ENCODE measurements at places on chromosomes 4 and X. TPM values are rescaled to one million over a fixed set of nuclear protein-coding genes. Genes with fewer than 3 reads are reported as not detected.

NDST3 gene
- 38.4 TPM for total RNA-seq

UGT8 gene
- total RNA-seq, result 0.98 TPM

SLC10A6 gene
- not detected for total RNA-seq

ZFP92 gene
- 0.07 TPM for total RNA-seq

DCHS2 gene
- 97.4 TPM for total RNA-seq

DRD5 gene
- not detected for total RNA-seq

ZAR1 gene
- 0.49 TPM for total RNA-seq

FAT4 gene
- total RNA-seq, result 6.8 TPM

- H3K4me1 ChIP-seq, result no peaks in the 10 kb centered on the region
- no peak for DNase-seq
- no peak overlapping the region for H3K4me3 ChIP-seq
- no peak overlapping the region for H3K27ac ChIP-seq
These were observed 203.4 kb downstream of the ZNF674 start for GRCh38 chrX:46341767-46342322.

DNA sequence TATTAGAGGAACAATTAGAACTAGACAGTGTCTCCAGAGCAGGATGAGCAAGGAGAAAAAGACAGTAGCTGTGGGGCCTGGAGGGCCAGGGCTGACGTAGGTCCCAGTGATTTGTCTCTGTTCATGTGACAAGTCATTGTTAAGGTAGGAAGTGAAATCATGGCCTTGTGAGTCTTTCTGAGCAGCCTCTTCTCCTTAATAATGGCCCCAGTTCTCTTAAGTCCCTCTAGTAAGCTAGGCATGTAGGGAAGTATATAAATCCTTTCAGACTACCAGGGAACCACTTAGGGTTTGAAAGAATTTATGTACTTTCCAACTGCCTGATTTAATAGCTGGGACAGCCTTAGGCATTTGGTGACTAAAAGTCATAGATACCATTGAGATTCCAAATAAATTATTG, 133.0 kb downstream of the KLHL8 start:
- H3K36me3 ChIP-seq, result no peaks in the 10 kb centered on the region
- no peak overlapping the region for H3K27ac ChIP-seq
- no peak for DNase-seq
- no peaks in the 10 kb centered on the region for H3K27me3 ChIP-seq

- H3K4me1 ChIP-seq, result no peaks in the 10 kb centered on the region
- DNase-seq, result no peak
These were observed 17.8 kb upstream of the EDNRA start for GRCh38 chr4:147463065-147463464.

DNA sequence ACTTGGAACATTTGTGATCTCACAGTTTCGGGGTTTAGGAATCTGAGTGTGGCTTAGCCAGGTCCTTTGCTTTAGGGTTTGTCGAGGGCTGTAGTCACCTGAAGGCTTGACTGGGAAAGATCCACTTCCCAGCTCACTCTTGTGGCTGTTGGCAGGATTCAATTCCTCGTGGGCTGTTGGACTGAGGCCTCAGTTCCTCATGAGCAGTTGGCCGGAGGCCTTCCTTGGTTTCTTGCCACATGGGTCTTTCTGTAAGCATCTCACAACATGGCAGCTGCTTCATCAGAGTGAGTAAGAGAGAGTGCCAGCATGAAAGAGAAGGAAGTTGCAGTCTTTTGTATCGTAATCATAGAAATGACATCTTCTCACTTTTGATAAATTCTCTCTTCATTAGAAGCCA, 11.1 kb downstream of the TXLNG start:
- no peaks in the 10 kb centered on the region for H3K27me3 ChIP-seq
- no peak for DNase-seq
- no peaks in the 10 kb centered on the region for H3K36me3 ChIP-seq
- H3K27ac ChIP-seq, result no peak overlapping the region

GRCh38 chr4:134628066-134628465, 426.5 kb upstream of the PABPC4L start:
- no peaks in the 10 kb centered on the region for H3K27me3 ChIP-seq
- no peak overlapping the region for H3K4me3 ChIP-seq
- DNase-seq, result no peak
- H3K4me1 ChIP-seq, result no peaks in the 10 kb centered on the region
- no peak overlapping the region for H3K27ac ChIP-seq
- no peaks in the 10 kb centered on the region for H3K36me3 ChIP-seq

DNA sequence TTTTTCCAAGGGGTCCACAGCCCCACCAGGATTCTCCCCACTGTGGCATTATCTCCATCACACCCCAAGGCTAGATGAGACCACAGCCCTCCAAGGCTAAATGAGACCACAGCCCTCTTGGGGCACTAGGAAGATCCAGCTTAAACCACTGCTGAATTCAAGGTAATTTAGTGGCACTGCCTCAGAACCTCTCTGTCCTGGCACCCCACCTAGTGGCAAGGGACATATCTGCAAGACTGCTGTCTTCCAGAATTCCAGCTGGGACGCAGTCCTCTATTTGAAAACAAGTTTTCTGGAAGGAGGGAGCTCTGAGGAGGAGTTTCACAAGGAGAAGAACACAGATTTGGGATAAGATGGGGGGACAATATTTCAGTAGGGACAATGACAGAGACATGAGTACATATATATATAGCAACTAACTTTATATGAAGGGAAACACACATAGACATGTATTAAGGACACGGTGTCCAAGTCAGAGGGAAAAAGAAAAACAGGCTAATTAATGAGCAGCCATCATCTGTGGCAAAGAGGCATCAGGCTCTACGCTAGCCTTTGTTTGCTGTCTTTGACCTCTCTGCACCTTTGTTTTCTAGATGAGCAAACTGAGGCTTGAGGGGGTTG, 9.3 kb downstream of the CETN2 start:
- no peak overlapping the region for H3K4me3 ChIP-seq
- H3K4me1 ChIP-seq, result peaks cover 11% of the 10 kb centered on the region
- DNase-seq, result peak; percentile 70
- no peak overlapping the region for H3K27ac ChIP-seq

DNA sequence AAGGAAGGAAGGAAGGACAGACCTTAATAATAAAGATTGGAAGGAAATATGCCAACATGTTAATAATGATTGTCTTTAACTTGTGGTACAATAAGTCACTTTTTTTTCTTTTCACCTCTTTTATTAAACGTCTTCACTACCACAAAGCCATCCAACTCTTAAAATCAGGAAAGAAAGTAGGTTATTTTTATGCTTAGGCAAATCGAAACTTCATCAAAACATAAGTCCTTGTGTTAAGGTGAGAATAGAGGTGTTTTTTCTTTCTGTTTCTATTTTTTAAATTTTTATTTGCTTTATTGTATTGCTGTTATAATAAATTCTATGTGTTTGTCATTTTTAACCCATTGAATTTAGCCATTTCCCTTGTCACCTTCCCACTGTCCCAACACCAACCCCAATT, 26.5 kb downstream of the BLOC1S4 start:
- peaks cover 5% of the 10 kb centered on the region for H3K4me1 ChIP-seq
- H3K27ac ChIP-seq, result no peak overlapping the region
- DNase-seq, result no peak
- H3K4me3 ChIP-seq, result no peak overlapping the region

DNA sequence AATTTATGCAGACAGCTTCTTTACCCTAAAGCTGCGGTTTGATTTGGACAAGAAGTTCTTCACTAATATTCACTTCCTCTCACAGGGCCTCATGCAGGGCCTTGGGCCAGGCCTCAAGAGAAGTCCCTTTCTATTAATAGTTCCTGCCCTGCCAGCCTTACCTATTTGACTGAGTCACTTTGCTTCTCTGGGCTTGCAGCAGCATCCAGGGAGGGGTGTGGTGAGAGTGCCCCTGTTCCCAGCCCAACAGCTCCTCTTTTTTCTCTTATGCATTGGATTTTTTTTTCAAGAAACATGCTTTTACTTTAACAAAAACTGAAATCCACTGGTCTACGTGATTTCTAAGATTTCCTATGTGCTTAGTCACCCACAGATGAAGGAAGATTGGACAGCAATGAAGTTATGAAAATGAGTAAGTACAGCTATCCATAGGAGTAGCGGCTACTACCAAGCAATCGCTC, 26.7 kb downstream of the FAM156B start:
- peaks cover 1% of the 10 kb centered on the region for H3K27me3 ChIP-seq
- H3K36me3 ChIP-seq, result no peaks in the 10 kb centered on the region
- no peak overlapping the region for H3K27ac ChIP-seq
- H3K4me3 ChIP-seq, result no peak overlapping the region
- DNase-seq, result no peak

DNA sequence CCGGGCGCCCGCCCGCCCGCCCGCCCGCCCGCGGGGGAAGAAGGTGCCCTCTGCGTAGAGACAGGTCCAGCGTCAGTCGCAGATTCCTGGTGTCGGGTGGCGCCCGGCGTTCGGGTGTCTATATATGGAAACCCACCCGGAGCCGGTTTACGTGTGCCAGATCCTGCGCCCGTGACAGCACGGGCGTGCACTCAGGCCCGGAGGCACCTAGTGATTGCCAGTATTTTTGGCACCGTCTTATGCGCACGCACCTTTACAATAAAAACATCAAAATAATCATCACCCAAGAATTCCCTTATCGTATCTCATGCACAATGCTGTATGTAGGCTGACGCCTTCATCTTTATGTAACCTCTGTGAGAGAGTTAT, 519 bp downstream of the SLC25A4 start:
- peak overlapping the region; percentile 93 for H3K4me3 ChIP-seq
- H3K27me3 ChIP-seq, result peaks cover 3% of the 10 kb centered on the region
- H3K36me3 ChIP-seq, result peaks cover 6% of the 10 kb centered on the region

DNA sequence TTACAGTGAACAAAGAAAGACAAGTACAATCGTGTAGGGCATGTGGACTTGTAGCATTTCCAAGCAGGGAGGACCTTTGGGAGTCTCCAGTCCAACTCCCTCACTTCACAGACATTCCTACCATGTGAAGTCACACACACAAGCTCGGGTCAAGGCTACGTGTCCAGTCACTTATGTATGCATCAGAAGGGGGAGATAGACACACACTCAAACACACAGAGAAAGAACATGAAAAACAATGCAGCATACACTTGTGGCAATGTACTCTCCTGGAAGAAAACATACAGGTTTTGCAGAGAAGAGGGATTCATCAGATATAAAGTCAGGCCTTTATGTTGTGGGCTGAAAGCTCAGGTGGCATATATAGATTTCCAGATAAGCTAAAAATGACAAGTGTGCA, 136.1 kb upstream of the MID1 start:
- H3K4me1 ChIP-seq, result peaks cover 19% of the 10 kb centered on the region
- DNase-seq, result no peak
- H3K27me3 ChIP-seq, result no peaks in the 10 kb centered on the region
- H3K27ac ChIP-seq, result no peak overlapping the region
- no peak overlapping the region for H3K4me3 ChIP-seq
- H3K36me3 ChIP-seq, result no peaks in the 10 kb centered on the region

DNA sequence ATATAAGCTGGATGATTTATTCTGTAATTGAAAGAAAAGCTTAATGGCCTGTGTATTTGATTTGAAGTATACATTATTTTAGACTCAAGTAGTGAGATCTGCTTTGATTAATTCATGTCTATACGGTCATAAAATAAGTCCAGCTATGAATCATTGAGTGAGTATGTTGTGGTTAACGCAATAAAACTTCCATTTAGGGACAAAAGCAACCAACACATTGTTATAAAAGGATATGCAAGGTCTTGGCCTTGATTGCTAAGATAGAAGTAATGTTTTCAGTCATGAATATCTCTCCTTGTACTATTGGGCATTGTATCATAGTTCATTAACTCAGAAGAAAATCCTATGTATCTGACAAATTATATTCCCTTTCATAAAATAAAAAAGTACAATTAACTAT, 162.1 kb downstream of the EPHA5 start:
- H3K36me3 ChIP-seq, result no peaks in the 10 kb centered on the region
- H3K4me3 ChIP-seq, result no peak overlapping the region
- H3K4me1 ChIP-seq, result no peaks in the 10 kb centered on the region

- H3K27me3 ChIP-seq, result no peaks in the 10 kb centered on the region
- no peak for DNase-seq
- H3K27ac ChIP-seq, result no peak overlapping the region
- H3K4me1 ChIP-seq, result peaks cover 7% of the 10 kb centered on the region
- no peaks in the 10 kb centered on the region for H3K36me3 ChIP-seq
These were observed 600.9 kb upstream of the DIPK2B start for GRCh38 chrX:45801554-45801953.

GRCh38 chrX:51747671-51748070, 4.4 kb downstream of the GSPT2 start:
- H3K27me3 ChIP-seq, result no peaks in the 10 kb centered on the region
- peaks cover 4% of the 10 kb centered on the region for H3K36me3 ChIP-seq
- H3K4me3 ChIP-seq, result no peak overlapping the region
- H3K4me1 ChIP-seq, result peaks cover 4% of the 10 kb centered on the region
- no peak overlapping the region for H3K27ac ChIP-seq
- DNase-seq, result no peak

DNA sequence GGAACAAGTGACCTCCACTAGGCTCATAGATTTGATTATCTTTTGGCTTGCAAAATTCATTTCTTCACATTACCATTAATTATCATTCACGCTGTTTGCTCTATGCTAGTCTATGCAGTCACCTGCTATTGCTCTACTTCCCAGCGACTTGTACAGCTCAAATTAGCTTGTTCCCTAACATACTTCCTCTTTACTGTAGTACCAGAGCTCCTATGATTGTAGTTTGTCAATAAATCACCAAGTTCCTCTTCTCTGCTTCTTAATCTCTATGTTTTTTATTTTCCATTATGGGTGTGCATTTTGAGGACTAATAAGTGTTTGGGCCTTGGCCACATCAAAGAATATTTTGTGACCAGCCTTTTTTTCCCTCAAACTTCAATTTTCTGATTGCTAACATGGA, 6.2 kb upstream of the GSPT2 start:
- DNase-seq, result no peak
- no peaks in the 10 kb centered on the region for H3K4me1 ChIP-seq
- H3K27me3 ChIP-seq, result no peaks in the 10 kb centered on the region
- no peak overlapping the region for H3K4me3 ChIP-seq
- no peak overlapping the region for H3K27ac ChIP-seq
- no peaks in the 10 kb centered on the region for H3K36me3 ChIP-seq

- H3K36me3 ChIP-seq, result no peaks in the 10 kb centered on the region
- no peaks in the 10 kb centered on the region for H3K4me1 ChIP-seq
- H3K4me3 ChIP-seq, result no peak overlapping the region
- no peaks in the 10 kb centered on the region for H3K27me3 ChIP-seq
These were observed 76.5 kb upstream of the CITED1 start for GRCh38 chrX:72382202-72382595.

- H3K4me1 ChIP-seq, result peaks cover 45% of the 10 kb centered on the region
- no peak for DNase-seq
- H3K27me3 ChIP-seq, result no peaks in the 10 kb centered on the region
- H3K36me3 ChIP-seq, result no peaks in the 10 kb centered on the region
- no peak overlapping the region for H3K4me3 ChIP-seq
These were observed 432.6 kb downstream of the INPP4B start for GRCh38 chr4:142413485-142413884.

- no peaks in the 10 kb centered on the region for H3K27me3 ChIP-seq
- H3K36me3 ChIP-seq, result no peaks in the 10 kb centered on the region
- H3K4me3 ChIP-seq, result no peak overlapping the region
- DNase-seq, result no peak
These were observed 168.7 kb downstream of the SCFD2 start for GRCh38 chr4:53196882-53197771.

GRCh38 chr4:8756816-8757215, 114.8 kb downstream of the HMX1 start:
- H3K36me3 ChIP-seq, result peaks cover 19% of the 10 kb centered on the region
- peaks cover 3% of the 10 kb centered on the region for H3K27me3 ChIP-seq
- no peak for DNase-seq

Data from glutamatergic neuron (in vitro differentiated cells).